ENCODE measurements at places on chromosomes 7 and 10. TPM values are rescaled to one million over a fixed set of nuclear protein-coding genes. Genes with fewer than 3 reads are reported as not detected.

MCU gene
- total RNA-seq = 31.8 TPM

ANKRD30A gene
- not detected for total RNA-seq

GRCh38 chr10:119461923-119462322, 80.6 kb downstream of the RGS10 start:
- no peaks in the 10 kb centered on the region for H3K4me1 ChIP-seq
- no peak for DNase-seq

DNA sequence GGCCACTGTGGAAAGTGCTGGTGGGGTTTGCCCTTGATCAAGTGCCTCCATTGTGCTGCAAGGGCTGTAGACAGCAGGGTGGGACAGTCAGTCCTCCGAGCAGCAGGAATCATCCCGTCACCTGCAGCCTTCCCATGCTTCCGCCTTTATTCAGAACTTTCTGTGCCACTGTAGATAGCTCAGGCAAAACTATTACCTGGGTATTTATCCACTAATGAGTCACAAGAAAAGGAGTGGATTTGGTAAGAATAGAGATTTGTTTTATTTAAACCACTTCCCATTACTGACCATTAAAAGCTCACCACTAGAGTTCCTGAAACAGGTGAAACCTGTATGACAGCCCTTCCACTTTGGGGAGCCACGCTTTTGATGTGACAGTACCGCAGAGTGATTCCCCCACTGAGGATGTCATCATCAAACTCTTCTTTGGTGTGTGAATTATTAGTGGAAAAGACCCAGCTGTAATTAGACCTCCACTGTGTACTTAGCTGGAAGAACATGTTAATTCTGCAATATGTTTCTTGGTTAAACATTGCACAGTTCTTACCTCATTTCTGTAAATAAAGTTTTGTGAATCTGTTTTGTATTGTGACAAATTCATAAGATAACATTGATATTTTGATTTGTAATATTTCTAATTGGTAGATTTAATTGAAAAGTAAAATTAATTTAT, 208.8 kb downstream of the MLLT10 start:
- H3K27ac ChIP-seq = no peak overlapping the region
- no peaks in the 10 kb centered on the region for H3K4me1 ChIP-seq
- H3K27me3 ChIP-seq = no peaks in the 10 kb centered on the region
- no peak for DNase-seq
- peaks cover 39% of the 10 kb centered on the region for H3K36me3 ChIP-seq

GRCh38 chr7:40826411-40827221, 691.8 kb downstream of the SUGCT start:
- no peaks in the 10 kb centered on the region for H3K27me3 ChIP-seq
- H3K4me1 ChIP-seq = peaks cover 30% of the 10 kb centered on the region
- DNase-seq = peak; percentile 54
- H3K36me3 ChIP-seq = no peaks in the 10 kb centered on the region

Measured in astrocyte (in vitro differentiated cells and primary cell).